Hematopoietic multipotent progenitor cell treated with erythropoietin and hydrocortisone succinate and interleukin-3 and kit ligand, for 4 days (in vitro differentiated cells): ENCODE measurements at places on chromosomes 3 and 15.

DNA sequence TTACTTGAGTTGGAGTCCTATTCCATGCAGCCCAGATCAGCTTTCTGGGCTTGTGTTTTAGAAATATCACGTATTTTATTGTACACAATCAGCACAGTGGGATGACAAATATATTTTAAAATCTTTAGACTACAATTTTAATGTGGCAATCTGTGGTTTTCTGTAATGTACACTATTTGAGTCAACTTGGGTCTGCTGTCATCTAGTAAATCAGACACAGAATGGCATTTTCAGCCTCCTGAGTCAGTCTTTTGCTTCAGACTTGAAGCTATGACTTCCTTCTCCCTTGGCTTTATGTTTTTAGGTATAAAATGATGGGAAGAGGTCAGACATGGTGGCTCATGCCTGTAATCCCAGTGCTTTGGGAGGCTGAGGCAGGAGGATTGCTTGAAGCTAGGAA is 232.1 kb downstream of the NECTIN3 start:
- no peak for DNase-seq

- no peak for DNase-seq
Observed at GRCh38 chr15:81751816-81752545, 293.8 kb downstream of the MEX3B start.

DNA sequence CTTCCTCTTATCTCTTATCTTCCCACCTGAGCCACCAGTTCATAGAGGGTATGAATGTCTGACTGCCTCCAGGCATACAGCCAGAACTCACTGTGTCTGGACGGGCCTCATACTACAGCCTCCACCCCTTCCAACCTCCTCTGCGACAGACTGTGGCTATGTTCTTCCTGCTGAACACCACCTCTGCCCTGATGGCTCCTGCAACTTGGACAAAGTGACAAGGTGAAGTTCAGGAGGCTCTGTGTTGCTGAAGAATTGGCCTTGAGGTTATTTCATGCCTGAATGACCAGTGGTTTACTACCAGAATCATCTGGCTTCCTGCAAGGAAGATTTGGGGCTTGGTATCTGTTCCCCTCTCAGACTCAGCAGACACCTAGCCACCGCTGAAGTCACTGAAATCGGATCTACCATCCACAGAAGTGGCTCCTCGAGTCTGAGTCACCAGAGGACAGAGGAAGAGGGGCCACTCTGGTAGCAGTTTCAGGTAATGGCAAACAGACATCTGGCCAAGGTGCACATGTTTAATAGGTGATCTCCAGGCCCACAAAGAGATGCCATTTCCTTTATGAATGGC is 14.2 kb upstream of the ULK3 start:
- DNase-seq: peak; percentile 55

GRCh38 chr3:185978516-185978915 is 40.7 kb upstream of the TRA2B start:
- no peak for DNase-seq

DNA sequence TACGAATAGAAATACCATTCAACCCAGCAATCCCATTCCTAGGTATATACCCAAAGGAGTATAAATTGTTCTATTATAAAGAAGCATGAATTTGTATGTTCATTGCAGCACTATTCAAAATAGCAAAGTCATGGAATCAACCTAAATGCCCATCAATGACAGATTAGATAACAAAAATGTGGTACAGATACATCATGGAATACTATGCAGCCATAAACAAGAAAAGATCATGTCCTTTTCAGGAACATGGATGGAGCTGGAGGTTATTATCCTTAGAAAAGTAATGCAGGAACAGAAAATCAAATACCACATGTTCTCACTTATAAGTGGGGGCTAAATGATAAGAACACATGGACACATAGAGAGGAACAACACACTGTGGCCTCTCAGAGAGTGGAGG is 571.9 kb downstream of the RBMS3 start:
- DNase-seq: no peak

GRCh38 chr15:55990998-55991397 is 2.4 kb downstream of the NEDD4 start:
- no peak for DNase-seq

- no peak for DNase-seq
Observed at GRCh38 chr3:141085343-141086070, 34.4 kb downstream of the SPSB4 start.

- DNase-seq: peak; percentile 27
Observed at GRCh38 chr15:78830514-78831228, 19.4 kb upstream of the ADAMTS7 start.

DNA sequence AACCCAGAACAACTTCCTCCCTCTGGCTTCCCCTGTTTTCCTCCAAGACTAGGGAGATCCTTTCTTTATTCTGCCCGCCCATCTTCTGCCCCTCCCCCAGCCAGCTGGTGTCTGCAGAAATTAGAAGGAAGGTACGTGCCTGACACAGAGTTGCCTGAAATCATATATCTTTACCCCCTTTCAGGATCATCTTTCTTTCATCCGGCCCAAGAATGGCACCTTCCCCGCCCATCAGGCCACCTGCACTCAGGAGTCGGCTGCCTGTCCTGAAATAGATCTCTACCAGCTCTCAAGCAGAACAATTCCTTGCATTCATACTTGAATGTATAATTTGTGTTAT is 133.7 kb downstream of the VGLL4 start:
- DNase-seq: no peak

GRCh38 chr3:77414881-77415280 is 375.0 kb downstream of the ROBO2 start:
- DNase-seq: no peak

DNA sequence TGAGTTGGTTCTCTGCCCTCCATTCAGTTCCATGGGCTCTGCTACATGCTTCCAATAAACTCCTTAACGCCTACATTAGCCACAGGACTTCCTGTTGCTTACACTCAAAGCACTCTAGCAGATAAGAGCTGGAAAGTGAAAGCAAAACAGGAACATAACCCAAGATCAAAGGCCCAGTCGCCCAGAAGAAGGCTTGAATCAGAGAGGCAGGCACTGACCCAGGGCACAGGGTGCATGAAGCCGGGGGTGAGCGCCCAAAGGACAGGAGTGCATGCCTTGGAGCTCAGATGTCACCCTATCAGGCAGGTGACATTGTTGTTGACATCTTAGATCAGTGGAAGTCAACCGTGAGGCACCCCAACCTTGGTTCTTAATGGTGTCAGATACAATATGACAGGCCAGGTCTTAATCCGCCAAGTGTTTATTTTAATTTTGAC is 235.1 kb downstream of the UACA start:
- peak; percentile 94 for DNase-seq

GRCh38 chr3:159250961-159251360 is 449.1 kb downstream of the MFSD1 start:
- no peak for DNase-seq

GRCh38 chr3:142263112-142263511 is 37.7 kb upstream of the GK5 start:
- peak; percentile 67 for DNase-seq

DNA sequence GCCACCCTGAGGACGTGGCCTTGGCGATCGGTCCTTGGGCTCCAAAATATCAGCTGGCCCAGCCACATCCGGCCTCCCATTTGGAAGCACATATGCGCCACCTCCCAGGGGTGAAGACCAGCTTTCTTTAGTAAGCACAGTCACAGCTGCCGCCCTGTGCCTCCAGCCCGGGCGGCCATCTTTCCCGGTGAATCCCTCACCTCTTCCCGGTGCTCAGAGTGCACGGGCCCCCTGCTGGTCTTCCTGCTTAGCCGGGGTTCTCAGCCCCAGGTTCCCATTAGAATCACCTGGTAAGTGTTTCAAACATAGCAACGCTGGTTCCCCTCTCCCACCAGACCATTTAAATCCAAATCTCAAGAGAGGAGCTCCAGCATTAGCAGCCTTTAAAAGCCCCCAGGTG is 232.2 kb downstream of the VPS13C start:
- no peak for DNase-seq
